ENCODE measurements at places on chromosomes 3 and 15.

DNA sequence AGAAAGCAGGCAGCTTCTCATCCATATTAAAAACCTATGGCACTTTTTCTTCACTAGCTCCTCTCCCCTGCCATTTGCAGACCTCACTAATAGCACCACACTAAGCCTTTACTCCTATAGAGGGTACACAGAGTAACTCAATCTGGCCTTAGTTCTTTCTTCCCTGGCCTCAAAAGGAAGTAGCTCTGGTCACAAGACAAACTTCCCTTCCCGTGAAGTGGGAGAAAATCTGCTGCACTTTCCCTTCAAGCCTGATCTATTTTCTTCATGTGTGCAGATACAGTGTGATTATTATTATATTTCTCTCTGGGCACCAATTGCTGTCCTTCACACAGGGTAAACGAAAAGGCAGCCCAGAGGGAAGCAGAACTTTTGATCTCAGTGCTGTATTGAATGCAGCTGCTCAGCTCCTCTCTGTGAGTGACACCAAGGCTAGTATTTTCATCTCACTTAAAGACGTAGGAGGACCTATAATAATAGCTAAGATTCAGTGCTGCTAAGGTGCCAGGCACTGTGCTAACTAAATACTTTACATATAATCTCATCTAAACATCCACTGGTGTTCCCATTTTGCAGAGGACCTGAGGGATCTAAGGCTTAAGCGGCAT, 61.9 kb upstream of the RASGRP1 start:
- DNase-seq = no peak

GRCh38 chr3:176566757-176567156, 630.5 kb downstream of the TBL1XR1 start:
- no peak for DNase-seq

DNA sequence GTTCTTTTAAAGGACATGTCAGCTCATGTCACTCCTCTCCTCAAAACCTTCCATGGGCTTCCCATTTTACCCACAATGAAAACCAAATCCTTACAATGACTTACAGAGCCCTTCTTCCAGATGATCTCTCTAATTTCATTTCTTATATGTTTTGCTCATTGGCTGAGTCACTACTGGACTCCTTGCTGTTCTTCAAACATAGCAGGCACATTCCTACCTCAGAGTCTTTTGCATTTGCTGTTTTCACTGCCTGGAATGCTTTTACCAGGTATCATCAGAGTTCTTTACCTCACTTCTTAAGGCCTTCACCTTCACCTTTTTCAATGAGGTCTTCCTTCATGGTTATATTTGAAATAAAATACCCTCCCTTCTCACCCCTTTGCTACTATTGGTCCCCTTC, 57.3 kb downstream of the NECTIN3 start:
- DNase-seq = no peak

DNA sequence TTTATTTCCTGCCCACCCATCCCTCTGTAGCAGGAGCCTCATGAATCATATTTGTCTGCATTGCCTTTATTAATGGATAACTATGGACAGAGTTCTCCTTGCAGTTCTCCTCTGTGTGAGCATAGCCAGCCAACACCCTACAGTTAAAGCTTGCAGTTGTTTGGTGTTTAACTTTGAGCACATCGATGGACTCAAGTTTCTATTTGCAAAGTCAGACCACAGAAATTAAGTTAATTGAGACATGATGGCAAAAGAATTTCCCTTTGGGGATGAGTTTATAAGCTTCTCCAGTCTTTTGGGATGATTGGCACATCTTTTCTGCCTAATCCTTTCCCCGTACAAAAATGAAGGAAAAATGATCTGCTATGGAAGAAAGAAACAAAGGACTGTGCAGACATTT, 398.9 kb upstream of the THBS1 start:
- DNase-seq = no peak

DNA sequence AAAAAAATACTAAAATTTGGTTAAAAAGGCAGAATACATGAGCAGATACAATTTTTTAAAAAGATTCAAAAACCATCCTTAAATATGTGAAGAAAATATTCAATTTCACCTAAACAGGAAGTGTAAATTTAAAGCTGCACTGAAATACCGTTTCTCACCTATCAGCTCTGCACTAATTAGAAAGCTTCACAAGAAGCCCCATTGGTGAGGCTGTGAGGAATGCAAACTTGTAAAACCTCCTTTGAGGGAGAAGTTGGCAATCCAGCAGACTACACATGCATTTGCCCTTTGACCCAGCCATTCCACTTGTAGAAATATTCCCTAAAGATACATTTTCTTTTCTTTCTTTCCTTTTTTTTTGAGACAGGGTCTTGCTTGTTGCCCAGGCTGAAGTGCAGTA, 18.8 kb downstream of the BLM start:
- DNase-seq = no peak

DNA sequence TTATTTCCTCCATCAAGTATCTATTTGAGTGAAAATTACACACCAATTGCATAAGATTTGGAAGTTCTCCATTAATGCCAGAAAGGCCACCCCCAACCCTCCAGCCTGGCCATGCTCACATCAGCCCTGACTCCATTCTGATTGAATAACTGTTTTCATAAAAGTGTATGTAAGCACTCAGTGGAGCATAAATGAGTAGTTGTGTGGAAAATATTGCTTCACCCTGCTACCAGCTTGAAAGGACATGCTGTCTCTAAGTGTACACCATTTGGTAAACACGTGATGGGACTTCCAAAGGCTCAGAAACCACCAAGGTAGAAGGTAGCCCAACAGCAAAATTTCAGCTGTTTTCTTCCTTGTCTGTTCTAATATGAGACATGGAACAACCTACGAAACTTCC, 393.8 kb downstream of the ZNF385D start:
- no peak for DNase-seq

- no peak for DNase-seq
These were observed 199.1 kb downstream of the TJP1 start for GRCh38 chr15:29623116-29623639.

DNA sequence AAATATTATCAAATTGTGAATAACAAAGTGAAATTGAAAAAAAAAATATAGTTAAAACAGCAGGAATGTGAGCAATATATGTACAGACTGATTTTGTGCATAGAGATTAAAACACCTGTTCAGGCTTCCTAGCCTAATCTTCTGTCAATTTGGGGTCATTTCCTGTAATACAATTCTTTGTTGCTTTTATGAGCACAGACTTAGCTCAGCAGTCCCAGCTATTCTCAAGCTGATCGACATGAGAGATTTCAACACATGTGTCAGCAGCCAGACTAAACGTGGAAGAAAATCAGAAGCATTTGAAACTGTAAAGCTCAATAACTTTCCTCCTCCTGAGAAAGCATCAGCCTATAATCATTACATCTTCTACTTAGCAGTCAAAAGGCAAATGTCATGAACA, 1.6 kb upstream of the FHIT start:
- DNase-seq = peak; percentile 2

DNA sequence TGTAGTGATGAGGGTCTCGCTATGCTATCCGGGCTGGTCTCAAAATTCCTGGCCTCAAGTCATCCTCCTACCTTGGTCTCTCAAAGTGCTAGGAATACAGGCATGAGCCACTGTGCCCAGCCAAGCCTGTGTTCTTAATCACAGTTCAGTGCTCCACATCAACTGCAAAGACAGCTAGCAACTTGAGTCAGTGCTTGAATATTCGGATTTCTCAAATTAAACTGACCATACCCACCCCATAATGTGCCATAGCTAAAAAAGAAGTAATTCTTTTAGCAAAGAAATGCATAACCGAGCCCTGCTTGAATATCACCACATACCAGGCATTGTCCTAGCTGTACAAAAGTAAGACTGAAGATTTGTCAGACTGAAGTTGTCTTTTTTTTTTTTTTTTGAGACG, 89.2 kb downstream of the BTD start:
- no peak for DNase-seq

DNA sequence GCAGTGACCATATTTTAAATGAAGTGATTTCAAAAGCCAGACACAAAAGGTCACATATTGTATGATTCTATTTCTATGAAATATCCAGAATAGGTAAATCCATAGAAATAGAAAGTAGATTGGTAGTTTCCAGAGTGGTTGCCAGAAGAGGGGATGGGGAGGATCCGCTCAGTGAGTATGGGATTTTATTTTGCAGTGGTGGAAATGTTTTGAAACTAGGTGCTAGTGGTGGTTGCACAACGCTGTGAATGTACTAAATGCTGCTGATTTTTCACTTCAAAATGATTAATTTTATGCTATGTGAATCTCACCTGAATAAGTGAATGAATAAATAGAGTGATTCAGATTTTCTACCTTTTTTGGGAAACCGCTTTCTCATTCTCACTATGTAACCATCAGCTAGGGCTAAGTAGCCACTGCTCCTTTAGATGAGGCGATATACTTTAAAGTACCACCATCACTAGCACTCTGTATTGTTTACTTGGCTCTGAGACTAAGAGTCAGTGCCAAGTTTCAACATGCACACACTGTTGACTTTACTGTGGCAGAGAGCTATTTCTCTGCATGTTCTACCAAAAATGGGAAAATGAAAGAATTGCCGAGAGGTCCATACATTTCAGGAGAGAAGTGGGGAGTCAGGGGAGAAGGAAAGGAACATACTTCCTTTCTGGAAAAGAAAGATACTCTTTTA, 90.7 kb upstream of the GOLIM4 start:
- DNase-seq = no peak

DNA sequence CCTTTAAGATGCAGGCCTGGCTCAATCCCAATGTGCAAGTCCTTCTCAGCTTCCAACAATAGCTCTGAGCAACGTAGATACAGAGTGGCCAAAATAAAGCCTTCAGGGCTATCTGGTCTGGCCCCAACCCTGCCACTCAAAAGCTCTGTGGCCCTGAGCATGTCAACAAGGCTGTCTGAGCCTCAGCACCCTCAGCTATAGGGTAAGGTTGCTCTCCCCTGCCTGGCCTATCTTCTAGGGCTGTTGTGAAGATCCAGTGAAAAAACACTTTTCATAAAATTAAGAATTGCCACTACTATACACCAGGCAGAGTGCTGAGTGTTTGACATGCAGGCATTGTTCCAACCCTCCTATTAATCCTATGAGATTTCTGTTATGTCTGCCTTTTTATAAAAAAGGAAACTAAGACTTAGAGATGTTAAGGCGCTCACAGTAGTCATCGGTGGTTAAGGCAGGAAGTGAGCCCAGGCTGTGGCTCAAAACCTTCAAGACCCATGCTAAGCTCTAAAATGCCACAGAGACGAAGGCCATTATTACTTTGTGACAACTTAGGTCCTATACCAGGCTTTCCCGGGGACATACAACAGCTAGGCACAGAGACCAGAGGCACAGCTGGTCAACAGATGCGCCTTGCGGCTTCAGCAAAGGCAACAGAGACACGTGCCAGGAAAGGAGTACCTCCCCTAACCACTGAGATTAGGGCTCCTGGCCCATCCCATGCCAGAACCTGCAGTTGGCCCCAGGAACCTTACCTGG, 5.1 kb downstream of the POLG start:
- DNase-seq = no peak

GRCh38 chr15:38687340-38687739, 122.7 kb upstream of the RASGRP1 start:
- no peak for DNase-seq

Measured in LHCN-M2 (cell line).